Fibroblast of lung (primary cell): ENCODE measurements at places on chromosomes 3 and 15.
A peak's percentile ranks its signal among the peaks of the same experiment; 100 is the strongest.

DNA sequence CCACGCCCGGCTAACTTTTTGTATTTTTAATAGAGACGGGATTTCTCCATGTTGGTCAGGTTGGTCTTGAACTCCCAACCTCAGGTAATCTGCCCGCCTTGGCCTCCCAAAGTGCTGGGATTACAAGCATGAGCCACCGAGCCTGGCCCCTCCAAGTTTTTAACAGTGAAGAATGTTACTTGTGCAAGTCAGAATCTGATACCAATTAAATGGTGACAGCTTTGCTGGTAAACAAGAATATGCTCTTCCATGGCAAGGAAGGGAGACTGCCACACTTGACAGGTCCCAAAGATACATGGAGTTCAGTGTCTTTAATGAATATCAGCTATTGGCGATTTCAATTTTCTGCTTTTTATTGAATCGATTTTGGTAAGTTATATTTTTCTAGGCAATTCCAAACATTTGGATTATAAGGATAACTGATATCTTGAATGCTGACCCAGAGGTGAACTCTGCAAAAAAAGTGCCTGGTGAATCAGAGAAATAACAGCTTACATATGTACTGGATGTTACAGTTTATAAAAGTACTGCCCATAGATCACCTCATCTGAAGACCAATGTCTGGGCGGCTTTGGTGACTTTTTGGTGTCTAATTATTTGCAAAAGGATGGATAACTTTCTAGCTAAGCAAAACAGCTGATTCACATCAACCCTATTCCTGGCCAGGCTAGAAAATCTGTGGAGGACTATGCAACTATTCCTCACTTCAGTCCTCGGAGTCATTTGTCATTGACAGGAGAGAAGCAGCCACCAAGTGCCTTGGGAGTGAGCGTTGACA is 1.2 kb downstream of the PARP16 start:
- H3K36me3 ChIP-seq: no peaks in the 10 kb centered on the region
- H3K27me3 ChIP-seq: peaks cover 2% of the 10 kb centered on the region
- peak; percentile 19 for DNase-seq
- peaks cover 5% of the 10 kb centered on the region for H3K4me1 ChIP-seq
- H3K4me3 ChIP-seq: peak overlapping the region; percentile 66

DNA sequence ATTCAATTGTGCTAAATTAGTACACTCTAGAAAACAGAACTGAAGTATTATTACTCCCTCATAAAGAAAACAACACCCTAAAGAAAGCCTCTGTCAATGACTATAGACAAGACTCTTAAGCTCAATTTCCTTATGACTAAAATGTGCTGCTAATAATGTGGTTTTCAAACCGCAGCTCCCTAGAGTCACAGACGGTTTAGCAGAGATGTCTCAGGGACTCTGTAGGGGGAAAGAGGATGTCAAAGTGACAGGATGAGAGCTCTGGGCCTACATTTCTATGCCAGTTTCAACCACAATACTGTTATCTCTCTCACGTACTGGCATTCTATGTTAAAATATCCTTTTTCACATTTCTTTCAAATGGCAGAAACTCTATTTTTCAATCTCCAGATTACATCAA is 37.6 kb upstream of the WDR49 start:
- no peaks in the 10 kb centered on the region for H3K27me3 ChIP-seq
- no peaks in the 10 kb centered on the region for H3K36me3 ChIP-seq
- no peak for DNase-seq
- H3K27ac ChIP-seq: no peak overlapping the region
- H3K4me1 ChIP-seq: no peaks in the 10 kb centered on the region
- no peak overlapping the region for H3K4me3 ChIP-seq

DNA sequence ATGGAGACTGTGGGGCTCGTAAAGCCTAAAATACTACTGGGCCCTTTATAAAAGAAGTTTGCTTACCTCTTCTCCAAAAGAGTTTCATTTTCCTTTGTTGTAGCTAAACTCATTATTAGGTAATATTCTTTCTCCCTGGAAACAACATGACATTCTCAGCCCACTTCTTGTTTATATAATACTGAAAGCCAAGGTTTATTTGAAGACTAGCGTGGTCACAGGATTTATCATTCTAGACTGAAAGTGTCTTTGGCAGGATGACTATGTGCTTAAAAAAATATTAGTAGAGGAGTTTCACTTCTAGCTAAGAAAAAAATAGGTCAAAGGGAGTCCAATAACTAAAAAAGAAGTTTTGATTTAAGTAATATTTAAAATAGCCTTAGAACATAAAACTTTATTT is 1085.2 kb upstream of the CADM2 start:
- H3K4me3 ChIP-seq: no peak overlapping the region
- no peak overlapping the region for H3K27ac ChIP-seq
- H3K36me3 ChIP-seq: no peaks in the 10 kb centered on the region
- no peaks in the 10 kb centered on the region for H3K27me3 ChIP-seq

GRCh38 chr3:45362758-45363157 is 25.6 kb upstream of the LARS2 start:
- no peak overlapping the region for H3K27ac ChIP-seq
- peaks cover 2% of the 10 kb centered on the region for H3K4me1 ChIP-seq
- no peaks in the 10 kb centered on the region for H3K27me3 ChIP-seq
- no peak overlapping the region for H3K4me3 ChIP-seq

- no peaks in the 10 kb centered on the region for H3K27me3 ChIP-seq
- no peak overlapping the region for H3K4me3 ChIP-seq
- no peaks in the 10 kb centered on the region for H3K36me3 ChIP-seq
Measured at GRCh38 chr3:107657971-107658370, 135.2 kb downstream of the BBX start.

- H3K4me1 ChIP-seq: peaks cover 5% of the 10 kb centered on the region
- H3K36me3 ChIP-seq: no peaks in the 10 kb centered on the region
- DNase-seq: peak; percentile 42
Measured at GRCh38 chr3:197186887-197187588, 111.4 kb downstream of the DLG1 start.
